ENCODE measurements at places on chromosomes 4 and X. TPM values are rescaled to one million over a fixed set of nuclear protein-coding genes. Genes with fewer than 3 reads are reported as not detected.

Gene CBR4
- total RNA-seq = 10.4 TPM

Gene SLC7A11
- total RNA-seq = 53.4 TPM

Gene GRSF1
- total RNA-seq = 90.8 TPM

Gene ARSJ
- 28.0 TPM for total RNA-seq

Gene TEX11
- total RNA-seq = 0.15 TPM

Gene GAB3
- 7.3 TPM for total RNA-seq

Gene NHS
- total RNA-seq = 4.6 TPM

Gene ANOS1
- not detected for total RNA-seq

Gene NDST3
- total RNA-seq = not detected

Gene EFNB1
- total RNA-seq = 12.7 TPM

Gene SPANXB1
- not detected for total RNA-seq

Gene CXorf51B
- total RNA-seq = not detected

Gene GAGE12F
- total RNA-seq = not detected

Gene CT47B1
- total RNA-seq = not detected

Gene FSTL5
- total RNA-seq = under 0.01 TPM

Gene PSAPL1
- not detected for total RNA-seq

Gene IDH3G
- 62.4 TPM for total RNA-seq

Gene ADGRA3
- 20.7 TPM for total RNA-seq

Gene ADH5
- total RNA-seq = 478 TPM

Gene C1QTNF7
- 0.50 TPM for total RNA-seq

Gene MGAT4D
- under 0.01 TPM for total RNA-seq

Gene COPS4
- total RNA-seq = 160 TPM

Gene NPNT
- total RNA-seq = 0.29 TPM

All from smooth muscle cell of trachea (primary cell).